ENCODE measurements at places on chromosomes 5 and 9.

GRCh38 chr5:113813466-113813865 is 300.0 kb downstream of the YTHDC2 start:
- no peak for DNase-seq

DNA sequence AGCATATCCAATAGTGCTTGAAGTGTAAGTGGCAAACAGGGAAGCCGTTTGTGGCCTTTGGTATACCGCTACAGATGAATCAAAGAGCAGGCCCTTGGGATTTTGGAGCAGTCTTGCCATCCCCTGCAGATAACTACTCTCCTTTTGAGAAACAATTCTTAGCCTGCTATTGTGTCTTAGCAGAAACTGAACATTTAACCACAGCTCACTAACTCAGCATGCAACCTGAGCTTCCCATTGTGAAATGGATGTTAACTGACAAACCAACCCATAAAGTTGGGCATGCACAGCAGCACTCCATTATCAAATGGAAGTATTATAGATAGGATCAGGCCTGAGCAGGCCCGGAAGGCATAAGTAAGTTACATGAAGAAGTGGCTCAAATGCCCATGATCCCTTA is 315.3 kb upstream of the PTGER4 start:
- no peak for DNase-seq

DNA sequence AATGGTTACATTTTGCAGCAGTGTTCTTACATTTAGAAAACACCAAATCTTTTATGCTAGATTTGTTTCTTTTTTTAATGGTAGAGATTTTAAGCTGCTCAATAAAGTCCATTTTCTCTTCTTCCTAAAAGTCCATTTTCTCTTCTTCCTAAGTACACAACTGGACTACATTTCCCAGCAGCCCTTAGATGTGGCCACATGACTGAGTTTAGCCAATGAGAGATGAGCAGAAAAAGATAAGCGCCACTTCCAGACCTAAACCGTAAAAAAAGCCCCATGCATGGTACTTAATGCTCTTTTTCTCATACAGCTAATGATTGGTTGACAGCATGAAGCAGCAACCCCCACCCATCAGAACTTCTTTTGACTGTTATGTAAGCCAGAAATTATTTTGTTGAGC is 206.7 kb downstream of the FAM114A2 start:
- DNase-seq = no peak

- DNase-seq = no peak
Measured at GRCh38 chr5:39498278-39498952, 73.6 kb upstream of the DAB2 start.

DNA sequence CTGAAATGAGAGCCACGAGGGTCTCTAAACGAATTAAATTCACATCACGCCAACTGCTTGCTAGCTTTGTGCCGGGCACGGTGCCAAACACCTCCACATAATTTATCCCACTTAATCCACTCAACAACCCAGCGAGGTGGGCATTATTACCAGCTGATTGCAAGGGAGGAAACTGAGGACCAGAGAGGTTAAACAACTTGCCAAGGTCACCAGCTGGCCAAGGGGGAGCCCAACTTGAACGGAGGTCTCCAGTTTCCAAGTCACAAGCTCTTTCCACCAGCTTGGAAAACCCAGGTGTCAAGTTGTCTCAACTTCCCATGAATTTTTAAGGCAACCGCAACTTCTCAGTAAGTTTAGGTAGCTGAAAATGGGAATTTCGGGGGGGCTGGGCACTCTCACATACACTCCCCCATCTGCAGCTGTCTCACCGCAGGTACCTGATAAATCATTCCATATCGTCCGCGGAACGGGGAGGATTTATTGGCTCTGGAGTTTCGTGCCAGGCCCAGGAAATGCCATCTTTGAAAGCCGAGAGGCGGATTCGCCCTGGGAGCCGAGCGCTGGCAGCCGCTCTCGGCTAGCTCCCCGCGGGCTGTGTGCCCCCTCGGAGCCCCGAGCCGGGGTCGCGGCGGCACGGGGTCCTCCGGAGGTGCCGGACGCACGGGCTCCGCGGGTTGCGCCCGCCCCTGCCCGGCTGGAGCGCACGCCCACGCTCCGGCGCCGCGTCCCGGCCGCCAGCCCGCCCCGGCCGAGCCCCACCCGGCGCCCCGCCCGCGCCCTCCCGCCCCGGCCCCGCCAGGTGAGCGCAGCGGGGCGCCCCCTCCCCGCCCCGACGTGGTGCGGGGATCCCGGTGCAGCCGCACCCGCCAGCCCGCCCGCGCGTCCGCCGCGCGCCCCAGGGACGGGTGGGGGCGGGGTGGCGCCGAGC is 617 bp downstream of the PTPN3 start:
- peak; percentile 39 for DNase-seq

DNA sequence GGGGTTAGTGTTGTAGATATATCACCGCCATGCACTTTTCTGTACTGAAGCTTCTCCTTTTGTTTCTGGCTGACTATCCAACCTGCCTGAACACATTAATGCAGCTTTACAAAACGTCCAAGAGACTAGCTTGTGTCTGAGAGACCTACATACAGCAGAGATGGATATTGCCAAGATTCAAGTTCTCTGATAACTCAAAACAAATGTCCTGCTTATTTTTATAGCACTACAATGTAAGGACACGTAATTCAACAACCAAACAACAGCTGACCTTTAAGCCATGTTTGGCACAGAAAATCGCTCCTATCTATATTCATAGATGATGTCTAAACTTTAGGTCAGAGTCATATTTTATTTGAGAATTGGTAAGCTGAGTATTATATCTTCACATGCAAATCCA is 76.2 kb upstream of the NTRK2 start:
- DNase-seq = no peak

DNA sequence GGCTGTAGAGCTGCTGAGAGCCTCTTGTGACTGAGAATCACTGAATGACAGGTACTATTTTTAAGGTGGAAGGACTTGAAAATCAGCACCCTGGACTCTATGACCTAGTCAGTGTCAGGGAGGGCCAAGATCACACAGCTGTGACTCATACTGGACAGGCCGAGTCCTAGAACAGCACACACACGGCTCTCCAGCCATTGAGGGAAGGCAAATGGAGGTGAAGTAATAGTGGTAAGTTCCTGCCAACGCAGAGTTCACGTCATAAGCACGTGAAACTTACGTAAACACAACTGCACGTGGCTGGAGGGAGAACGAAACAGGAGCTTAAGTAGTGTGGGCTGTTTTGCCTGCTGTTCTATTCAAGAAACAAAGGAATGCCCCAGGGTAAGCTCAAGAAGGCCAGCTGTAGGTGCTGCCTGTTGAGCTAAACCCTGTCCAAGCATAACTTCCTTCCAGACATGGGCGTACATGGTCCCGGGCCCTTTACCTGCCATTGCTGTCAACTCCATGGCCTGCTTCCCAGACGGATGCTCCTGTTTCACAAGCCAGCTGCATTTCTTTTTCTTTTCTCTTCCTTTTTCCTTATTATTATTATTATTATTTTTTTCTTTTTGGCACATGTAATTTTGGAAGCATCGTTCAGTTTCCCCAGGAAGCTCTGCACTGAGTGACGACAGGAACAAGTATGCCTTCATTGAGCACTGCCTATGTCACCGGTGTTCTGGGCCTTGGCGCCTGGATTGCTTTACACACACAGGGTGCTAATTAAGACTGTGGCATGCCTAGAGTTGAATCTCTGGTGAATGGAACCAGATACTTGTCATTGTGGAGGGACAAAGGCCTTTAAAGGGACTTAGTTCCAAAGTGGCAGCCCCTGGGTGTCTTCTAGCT is 10.2 kb upstream of the LCP2 start:
- DNase-seq = peak; percentile 70

- no peak for DNase-seq
Measured at GRCh38 chr5:109167586-109167985, 242.2 kb downstream of the PJA2 start.

DNA sequence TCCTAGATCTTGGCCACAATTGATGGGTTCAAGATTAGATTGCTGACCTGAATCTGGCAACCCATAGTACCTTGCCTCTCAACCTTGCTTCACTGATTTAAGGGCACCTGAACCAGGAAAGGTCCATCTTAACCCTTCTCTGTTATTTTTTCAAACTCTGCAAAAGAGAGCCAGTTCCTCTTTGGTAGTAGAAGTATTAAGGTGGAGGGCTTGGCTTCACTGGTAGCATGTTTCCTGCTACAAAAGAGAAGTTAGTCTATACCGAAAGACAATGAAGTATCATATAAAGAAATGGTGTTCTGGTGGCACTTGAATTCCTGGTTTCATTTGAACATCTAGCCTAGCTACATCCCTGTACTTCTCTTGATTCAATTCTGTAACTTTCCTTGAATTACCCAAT is 8.5 kb downstream of the ALG2 start:
- no peak for DNase-seq

DNA sequence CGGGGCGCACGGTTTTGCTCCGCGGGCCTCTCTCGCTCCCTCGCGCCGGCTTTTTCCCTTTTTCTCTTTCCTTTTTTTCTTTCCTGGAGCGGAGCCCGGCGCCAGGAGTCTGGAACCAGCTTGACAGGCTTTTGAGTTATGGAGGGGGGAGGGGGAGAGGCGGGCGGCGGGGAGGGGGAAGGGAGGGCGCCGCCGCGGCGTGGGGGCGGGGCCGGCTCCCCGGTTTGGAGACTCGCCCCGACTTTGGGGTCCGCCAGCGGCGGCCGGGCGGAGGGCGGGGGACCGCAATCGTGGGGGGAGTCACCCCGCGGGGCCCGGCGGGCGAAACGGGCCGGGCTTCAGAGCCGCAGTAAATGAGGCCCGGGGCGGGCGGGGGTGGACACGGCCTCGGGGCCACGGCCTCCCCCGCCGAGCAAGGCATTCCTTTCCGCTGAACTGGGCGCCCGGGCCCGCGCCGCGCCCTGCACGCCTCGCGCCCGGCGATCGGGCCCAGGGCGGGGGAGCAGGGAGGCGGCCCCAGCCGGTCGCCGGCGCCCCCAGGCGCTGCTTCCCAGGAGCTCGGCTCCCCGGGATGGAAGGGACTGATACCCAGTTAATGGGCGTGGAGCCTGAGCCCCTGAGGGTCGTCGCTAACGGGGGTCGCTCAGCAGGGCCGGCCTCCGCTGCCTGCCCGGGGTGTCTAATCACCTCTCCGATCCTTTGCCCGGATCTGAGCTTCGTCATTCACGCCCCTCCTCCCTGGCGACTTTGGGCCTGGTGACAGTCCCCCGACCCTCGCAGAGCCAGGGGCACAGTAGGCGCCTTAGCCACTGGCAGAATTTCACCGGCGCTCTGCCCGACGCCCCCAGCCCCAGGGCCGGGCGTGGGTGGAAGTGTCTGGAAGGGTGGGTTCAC is 138.1 kb downstream of the C9orf50 start:
- DNase-seq = peak; percentile 92

DNA sequence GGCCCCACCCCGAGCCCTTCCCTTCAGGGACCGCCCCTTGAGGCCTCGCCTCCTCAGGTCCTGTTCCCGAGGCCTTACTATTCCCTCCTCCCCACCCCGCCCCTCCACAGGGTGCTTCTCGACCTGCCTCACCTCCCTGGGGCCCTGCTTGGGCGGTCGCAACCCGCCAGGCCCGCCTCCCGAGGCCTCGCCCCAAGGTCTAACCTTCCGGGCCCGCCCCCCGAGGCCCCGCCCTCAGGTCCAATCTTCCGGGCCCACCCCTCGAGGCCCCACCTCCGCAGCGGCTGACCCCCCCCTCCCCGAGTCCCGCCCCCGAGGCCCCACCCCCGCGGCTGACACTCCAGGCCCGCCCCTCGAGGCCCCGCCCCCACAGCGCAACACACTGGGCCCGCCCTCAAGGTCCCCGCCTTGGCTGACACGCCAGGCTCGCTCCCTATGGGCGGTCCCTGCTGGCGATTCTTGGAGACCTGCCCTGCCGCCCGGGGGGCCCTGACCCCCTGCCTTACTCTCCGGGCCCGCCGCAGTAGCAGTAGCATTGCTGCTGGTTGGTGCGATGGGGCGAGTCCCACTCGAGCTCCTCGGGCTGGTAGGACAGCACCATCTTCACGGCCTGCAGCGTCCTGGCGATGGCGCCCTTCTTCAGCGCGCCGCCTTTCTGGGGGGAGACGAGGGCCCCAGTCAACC is 8.2 kb downstream of the PHF19 start:
- DNase-seq = peak; percentile 97

- DNase-seq = peak; percentile 59
Measured at GRCh38 chr9:79742110-79742721, 170.5 kb downstream of the TLE4 start.

GRCh38 chr5:74641735-74642542 is 1.4 kb upstream of the ENC1 start:
- DNase-seq = peak; percentile 70

DNA sequence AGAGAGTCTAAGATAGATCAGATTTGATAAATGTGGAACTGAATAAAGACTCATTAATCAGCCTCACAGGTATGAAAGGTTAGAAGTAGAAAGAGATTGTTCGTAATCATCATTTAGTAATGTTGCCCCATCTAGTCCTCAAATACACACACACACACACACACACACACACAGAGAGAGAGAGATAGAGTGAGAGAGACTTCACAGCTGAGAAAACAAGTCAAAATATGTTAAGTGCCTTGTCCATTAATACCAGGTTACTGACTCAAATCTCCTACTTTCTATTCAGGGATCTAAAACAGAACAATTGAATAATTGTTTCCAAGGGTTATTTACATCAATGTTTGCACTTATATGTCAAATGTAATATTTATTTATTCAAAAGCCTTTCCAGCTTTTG is 284.6 kb downstream of the MRPS30 start:
- no peak for DNase-seq

DNA sequence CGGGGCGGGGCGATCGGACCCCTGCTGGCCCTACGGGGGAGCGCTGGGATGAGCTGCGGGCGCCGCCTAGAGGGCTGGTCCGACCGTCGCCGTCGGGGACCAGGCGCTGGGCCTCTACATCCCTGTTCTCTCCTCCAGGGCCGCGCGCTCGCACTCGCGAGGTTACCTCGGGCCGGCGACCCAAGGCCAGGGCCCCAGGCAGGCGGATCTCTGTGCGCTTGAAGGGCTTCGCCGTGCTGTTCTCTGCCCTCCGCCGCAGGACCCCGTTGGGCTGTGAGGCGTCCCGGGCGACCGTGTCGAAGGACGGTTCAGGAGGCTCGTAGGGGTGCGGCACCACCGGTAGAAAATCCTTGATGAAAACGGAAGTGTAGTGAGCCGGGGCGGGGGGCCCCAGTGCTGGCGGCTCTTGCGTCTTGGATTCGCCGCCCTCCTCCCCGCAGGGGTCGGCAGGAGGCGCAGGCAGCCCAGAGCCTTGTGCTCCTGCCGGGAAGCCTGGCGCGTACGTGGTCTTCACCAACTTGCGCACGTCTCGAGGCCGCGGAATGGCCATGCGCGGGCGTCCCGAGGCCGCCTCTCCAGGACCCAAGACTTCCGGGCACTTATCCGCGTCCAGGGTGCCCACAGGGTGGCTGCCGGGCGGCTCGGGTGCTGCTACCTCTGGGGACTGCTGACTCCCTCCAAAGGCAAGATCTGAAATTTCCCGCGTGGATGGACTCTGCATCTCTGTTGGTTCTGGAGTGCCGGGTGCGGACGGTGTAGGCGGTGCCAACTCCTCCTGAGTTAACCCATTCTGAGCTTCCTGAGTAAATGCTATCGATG is 2.0 kb downstream of the PROB1 start:
- DNase-seq = peak; percentile 78

GRCh38 chr9:27847380-27847779 is 274.1 kb upstream of the C9orf72 start:
- DNase-seq = no peak

DNA sequence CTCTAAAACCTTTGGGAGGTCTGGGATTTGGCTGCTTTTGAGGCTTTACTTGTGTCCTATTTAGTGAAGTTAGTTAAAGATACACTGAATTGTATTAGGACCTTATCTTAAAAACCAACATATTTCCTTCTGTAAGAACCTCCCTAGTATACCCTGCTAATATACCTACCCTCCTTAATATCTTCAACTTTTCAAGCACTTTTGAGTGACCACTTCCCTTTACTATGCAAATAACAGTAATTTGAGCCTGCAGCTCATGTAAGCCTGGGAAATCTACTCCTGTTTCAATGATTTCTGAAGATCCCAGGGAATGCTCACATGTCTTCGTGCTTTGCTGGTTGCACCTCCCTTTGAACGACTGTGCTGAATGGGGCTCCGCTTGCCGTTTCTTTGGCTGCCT is 358.5 kb downstream of the YTHDC2 start:
- no peak for DNase-seq

All from femur (tissue), 1 donor.